ENCODE measurements at places on chromosomes 1 and 21.

GRCh38 chr21:42148097-42148496, 70.8 kb upstream of the ABCG1 start:
- no peak for DNase-seq

GRCh38 chr1:119978018-119978505, 81.7 kb upstream of the ADAM30 start:
- no peak for DNase-seq

DNA sequence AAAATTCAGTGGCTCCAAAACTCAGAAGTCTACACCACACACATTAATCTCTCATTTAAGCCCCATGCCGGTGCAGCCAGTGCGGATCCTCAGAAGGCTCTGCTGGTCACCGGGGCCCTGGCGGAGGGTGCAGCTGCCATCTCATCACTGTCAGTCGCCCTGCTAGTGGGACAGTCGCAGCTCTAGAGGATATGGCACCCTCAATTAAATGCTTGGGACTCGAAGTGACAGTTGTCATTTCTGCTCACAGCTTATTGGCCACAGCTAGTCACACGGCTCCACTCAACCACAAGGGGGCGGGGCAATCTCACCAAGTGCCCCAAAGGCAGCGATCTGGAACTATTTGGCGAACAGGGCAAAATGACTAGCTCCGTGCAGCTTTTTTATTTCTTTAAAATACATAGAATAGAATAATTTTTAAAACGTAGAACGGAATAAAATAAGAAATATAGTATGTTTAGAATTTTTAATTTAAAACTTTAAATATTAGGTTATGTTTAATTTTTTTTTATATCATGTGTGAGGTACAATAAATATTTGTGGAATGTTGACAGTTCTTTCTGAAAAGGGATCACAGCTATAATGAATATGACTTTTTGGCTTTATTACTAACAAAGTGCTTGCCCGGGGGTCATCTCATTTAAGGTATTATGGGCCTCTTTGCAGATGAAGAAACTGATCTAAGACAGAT, 8.0 kb upstream of the MAN1C1 start:
- no peak for DNase-seq

DNA sequence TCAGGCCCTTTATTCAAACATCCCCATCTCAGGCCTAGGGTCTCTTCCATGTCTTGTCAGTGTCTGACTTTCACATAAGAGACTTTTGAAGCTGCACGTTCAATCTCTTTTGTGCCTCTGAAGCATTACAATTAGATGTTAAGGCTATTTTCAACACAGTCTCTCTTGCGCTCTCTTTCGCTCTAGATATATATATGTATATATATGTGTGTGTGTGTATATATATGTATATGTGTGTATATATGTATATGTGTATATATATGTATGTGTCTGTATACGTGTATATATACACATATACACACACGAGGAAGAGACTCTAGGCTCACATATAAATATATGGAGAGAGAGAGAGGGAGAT, 162.5 kb upstream of the RNPC3 start:
- no peak for DNase-seq

- no peak for DNase-seq
These were observed 244.5 kb downstream of the NEGR1 start for GRCh38 chr1:72037745-72038343.

DNA sequence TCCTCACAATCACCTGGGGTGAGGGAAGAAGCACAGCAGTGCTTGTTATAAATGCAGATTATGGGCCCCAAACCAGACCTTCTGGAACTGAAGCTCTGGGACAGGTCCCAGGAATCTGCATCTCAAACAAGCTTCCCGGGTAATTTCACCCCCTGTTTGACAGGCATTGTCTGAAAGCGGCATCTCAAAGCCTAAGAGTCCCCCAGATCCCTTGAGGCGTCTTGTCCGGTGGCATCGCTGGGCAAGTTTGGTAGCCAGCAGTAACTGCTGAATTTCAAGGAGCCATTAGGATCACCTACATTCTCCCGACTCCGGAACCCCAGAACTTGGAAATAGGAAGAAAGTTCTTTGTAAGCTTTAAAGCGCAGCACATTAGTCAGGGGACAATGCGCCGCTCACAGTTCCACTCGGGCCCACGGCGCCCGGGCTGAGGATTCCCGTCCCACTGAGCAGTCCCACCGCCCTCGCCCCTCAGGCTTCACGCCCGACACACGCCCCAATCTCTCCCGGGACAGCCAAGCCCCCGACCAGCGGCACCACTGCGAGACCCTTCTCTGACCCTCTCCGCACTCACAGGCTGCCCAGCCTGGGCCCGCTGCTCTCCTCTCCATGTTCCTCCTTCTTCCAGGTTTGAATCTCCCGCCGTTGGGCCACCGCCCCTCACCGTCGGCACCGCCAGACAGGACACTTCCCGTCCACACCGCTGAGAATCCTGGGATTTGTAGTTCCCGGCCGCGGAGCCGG, at the start of gene IQGAP3:
Gene IQGAP3 (minus strand): TSS at position 647 of the 744 bp plus-strand sequence. CDS start 36 bp downstream, at position 611.
- DNase-seq: peak; percentile 69

GRCh38 chr21:32412162-32413014, at the start of gene EVA1C:
TSS of gene EVA1C (plus strand) at chr21:32412706. CDS start at chr21:32412854, 148 bp downstream.
- DNase-seq: peak; percentile 59

Measured in T1000 (cell line).